ENCODE measurements at places on chromosomes 2 and 18.

DNA sequence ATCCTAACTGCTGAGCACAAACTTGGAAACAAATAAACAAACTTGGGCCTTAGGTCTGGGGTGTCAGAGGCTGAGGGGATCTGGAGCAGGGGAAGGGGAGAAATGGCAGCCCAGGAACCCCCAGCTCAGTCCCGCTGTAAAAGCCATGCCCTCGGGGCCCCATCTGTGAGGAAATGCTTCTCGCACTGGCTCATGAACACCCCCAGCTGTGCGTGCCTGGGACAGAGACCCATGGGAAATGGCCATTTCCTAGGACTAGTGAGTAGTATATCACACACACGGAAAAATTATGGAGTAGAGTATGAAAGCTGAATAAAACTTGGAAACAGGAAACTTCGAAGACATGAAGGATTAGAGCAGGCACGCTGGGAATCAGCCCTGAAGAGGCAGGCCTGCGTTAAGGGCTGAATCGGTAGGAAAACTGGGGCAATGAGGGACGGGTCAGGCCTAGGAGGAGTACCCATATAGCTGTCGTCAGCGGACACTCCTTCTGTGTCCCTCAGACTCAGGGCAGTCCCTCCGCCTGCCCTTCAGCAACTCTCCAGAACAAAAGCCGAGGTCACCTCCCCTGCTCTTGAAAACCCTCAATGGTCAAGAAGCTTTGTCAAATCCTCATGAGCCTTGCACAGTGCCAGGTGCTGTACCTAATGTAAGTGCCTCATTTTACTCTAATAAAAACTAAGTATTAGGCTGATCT is 120.8 kb upstream of the ODC1 start:
- DNase-seq: no peak

GRCh38 chr2:234341306-234341985 is 155.4 kb downstream of the ARL4C start:
- DNase-seq: no peak

DNA sequence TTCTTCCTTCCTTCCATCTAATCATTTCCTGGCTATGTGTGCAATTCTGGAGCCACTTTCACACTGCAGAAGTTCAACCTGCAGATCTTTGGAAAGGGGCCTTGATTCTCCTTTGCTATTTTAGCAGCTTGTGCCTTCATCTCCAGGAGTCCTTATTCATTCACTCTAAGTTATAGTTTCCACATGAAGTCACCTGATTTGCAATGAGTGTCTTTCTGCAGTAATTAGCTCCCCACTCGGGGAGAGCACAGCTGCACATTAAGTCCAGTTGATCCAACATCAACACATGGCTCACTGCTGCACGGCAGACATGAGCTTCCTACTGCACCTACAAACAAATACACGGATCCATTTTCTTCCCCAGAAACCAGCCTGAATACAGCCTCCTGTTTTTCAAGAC is 323.1 kb upstream of the TNP1 start:
- no peak for DNase-seq

- DNase-seq: no peak
These were observed 136.2 kb downstream of the PXDN start for GRCh38 chr2:1607971-1608688.

- no peak for DNase-seq
These were observed 138.9 kb upstream of the ERBB4 start for GRCh38 chr2:212677466-212677865.

DNA sequence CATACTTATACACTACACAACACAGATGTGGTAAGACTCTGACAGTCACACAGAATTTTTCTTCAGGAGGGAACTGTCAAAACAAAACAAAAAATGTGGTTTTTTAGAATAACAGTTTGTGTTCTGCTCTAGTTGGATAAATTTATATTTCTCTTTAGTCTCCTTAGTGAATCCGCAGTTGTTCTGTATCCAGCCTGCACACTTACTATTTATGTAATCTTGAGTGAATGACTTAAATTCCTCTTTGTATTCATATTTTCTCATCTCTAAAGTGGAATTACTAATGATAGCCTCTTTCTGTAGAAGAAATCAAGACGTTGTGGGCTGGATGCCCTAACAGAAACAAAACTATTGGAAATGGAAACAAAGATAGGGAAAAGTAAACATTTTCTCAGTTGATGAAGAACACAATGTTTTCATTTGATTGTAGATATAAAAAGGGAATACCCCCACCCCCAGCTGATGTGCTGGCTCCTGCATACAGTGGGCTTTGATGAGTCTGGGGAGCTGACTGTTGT is 375.2 kb downstream of the TRIB2 start:
- DNase-seq: no peak

DNA sequence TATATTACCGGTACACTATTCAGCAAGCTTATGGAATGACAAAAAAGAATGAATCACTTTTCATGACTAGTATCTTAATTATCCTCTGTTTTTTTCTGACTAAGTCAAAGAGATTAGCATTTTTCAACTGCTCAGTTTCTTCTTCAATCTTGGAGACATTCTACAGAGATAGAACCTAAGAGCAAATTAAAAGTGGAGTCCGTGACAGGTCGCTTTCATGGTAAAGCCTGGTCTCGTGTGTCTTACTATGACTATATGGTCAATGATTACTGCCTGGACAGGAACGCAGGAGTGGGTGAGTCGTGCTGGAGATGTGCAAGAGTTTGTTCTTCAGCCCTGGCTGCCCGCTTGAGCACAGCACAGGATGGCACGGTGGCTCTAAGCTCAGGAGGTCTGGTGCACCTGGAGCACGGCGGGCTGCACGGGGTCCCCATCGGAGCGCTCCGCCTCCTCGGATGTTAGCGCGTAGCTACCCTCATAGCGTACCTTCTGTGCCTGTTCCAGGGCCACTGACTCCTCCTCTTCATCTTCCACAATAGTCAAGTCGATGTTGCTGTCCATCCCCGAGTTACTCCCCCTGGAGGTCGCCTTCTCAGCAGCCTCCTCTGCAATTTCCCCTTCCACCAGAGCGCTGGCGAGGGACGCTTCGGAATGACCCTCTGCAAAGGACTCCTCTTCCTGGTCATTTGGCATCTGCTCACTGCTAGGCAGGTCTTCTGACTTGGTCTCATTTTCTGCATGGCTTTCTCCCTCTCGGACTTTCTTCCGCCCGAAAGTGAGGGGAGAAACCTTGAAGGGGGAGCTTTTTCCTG is 11.1 kb downstream of the CAVIN2 start:
- no peak for DNase-seq
